Right cardiac atrium (tissue), 5 donors: ENCODE measurements at places on chromosomes 16 and 17.
A peak's percentile ranks its signal among the peaks of the same experiment; 100 is the strongest.

DNA sequence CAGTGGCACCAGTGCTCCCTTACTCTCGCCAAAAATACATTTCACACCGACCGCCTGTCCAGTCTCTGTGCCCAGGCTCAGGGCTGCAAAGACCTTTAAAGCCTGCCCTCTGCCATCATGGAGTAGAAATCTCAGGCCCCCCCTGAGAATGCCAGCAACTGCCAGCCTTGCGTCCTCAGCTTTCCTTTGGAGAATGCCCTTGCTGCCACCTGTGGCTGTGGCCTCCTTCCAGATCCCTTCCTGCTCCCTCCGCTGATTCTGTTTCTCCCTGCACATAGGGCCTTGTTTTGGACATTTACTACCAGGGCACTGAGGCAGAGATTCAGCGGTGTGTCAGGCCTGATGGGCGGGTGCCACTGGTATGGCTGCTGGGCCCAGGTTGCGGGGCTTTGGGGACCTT, 13.2 kb downstream of the FCSK start:
- DNase-seq, result no peak

- DNase-seq, result no peak
Observed at GRCh38 chr16:11886881-11887280, 28.9 kb downstream of the GSPT1 start.

- DNase-seq, result no peak
Observed at GRCh38 chr16:65196420-65197075, 74.7 kb upstream of the CDH11 start.

DNA sequence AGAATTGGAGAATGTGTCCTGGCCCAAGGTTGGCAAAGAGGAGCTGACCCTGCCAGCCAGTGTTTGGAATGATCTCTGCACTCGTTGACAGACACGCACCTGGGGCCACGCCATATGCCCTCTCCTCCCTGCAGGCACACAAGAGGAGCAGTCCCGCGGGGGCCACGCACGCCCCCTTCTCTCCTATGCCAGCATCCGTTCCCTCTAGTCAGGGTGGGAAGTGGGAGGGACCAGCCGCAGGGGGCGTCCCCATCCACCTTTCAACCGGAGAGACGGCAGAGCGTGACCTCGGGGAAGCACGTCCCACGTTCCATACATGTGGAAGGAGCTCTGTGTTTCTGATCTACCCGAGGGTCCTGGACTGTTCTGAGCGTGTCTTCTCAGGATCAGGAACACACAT, 86.9 kb upstream of the ZNF750 start:
- no peak for DNase-seq

GRCh38 chr16:3949287-3949686, 68.8 kb upstream of the CREBBP start:
- DNase-seq, result peak; percentile 64
